Activated CD8-positive, alpha-beta memory T cell treated with anti-CD3 and anti-CD28 coated beads for 24 hours (primary cell): ENCODE measurements at places on chromosomes 11 and 22.

- DNase-seq = no peak
Measured at GRCh38 chr11:36361901-36362391, 65.9 kb downstream of the PRR5L start.

DNA sequence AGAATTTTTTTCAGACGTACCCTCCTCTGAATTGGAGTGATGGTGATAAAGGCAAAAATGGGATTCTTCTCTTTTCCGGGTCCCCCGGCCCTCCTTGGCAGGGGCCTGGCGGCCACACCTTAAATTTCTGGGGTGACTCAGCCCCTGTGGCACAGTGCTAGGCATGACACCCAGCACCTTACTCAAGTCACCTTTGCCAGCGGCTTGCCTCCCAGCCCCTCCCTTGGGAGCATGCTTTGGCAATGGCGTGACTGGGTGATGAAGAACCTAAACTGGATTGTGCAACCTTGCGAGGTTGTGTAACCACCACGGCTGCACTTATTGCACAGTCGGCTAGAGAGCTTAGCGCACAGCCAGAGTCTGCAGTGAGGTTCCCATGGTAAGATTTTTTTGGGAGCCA, 16.2 kb upstream of the LDLRAD3 start:
- DNase-seq = no peak

DNA sequence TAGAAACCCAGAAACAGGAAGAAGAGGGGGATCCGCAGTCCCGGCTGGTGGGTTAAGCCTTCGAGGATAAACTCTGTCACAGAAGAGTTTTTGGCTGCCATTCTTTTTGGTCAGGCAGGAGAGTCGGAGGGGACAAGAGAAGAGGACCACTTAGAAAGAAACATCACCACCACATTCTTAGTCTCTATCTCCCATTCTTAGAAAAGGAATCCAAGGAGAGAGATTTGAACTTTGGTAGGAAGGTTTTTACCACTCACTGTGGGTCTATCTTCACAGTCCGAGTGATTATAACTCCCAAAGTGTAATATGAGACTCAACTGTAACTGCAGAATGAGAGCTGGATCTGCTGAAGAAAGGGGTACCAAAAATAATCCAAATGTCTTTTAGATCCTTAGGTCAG, at the start of gene OR8B12:
Gene OR8B12 (minus strand): TSS at position 101 of the 400 bp plus-strand sequence. CDS start 0 bp downstream, at position 101.
- DNase-seq = no peak

- no peak for DNase-seq
Measured at GRCh38 chr11:72786305-72787215, 7.3 kb downstream of the STARD10 start.

DNA sequence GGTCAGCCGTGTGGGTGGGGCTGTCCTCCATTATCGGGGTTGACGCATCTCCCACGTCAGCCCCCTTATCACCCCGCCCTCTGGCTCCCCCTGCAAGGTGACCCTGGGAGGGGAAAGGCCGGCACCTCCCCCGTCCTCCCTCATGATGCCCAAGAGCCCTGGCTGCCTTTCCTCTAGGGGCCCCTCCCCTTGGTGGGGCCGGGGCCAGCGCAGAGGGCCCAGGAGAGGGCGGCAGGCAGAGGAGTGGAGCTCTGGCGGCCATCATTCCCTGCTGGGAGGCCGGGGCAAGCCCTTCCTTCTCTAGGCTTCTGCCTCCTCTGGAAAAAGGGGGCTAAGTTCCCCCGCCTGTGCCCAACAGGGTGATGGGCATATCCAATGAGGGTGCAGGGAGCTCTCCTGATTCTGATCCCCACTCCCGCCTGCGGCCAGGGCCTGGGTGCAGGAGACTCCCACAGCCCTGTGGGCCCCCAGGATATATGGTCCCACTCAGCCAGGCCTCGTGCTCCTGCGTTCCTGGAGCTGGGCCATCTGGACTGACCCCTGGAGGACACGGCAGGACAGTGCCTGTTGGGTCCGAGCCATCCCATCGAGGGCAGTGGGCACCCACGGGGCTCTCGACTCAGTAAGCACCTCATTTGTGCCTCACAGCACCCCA, 12.3 kb downstream of the MYRF start:
- DNase-seq = no peak

DNA sequence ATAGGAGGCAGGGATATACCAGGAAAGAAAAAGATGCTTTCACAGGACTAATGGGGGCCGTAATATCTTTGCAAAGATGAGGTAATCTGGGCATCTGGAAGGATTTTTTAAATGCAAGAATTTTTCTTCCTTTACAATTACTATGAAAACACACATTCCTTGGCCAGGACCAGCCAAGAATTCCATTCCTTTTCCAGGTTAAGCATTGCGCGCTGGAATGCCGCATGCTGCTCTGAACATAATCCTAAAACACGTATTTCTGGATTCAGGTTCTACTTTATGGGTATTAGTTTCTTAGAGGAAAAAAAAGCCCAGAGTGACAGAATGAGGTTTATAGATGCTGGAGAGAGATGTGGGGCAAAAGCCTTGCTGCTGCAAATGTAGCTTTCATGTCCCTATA, 99.4 kb upstream of the SORL1-AS1 start:
- no peak for DNase-seq

DNA sequence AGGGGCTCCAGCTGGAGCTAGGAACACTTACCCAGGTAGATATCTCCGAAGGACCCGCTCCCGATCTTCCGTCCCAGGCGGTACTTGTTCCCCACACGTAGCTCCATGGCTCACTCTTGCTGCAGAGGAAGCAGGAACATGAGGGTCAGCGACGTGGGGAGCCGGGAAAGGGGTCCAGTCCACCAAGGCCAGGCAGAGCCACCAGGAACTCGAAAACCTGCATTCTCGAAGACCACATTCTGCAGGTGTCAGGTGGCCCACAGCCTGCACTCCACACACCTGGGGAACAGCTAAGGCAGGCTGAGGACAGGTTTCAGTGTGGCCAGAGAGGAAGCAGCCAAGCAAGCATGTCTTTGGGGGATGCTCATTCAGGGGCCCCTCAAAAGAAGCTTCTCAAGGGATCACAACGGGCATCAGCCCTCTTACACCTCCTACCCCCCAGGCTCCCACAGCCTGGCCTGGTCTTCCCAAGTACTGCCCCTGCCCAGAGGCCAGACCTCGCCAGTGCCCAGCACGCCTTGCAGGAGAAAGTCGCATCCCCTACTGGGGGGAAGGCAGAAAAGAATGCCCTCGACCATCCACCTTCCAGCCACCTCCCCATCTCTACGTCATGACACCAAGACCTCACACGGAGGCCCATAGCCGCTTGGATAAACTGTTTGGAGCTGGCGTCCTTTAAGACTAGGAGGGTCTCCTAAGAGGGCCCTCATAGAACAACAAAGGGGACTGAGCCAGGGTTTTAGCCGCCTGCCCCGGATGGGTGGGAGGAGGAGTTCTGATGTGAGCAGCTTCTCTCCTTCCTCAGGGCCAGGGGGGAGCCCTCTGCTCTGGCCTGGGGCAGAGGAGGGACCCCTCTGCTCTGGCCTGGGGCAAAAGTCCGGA, 2.9 kb downstream of the CSNK1E start:
- no peak for DNase-seq

GRCh38 chr22:26269572-26269971, 100.3 kb downstream of the SEZ6L start:
- no peak for DNase-seq

GRCh38 chr11:111459506-111460270, 52.5 kb downstream of the BTG4 start:
- DNase-seq = peak; percentile 44

GRCh38 chr11:128492461-128492860, 94.9 kb downstream of the ETS1 start:
- no peak for DNase-seq

- no peak for DNase-seq
Measured at GRCh38 chr22:21918466-21919185, 34.0 kb downstream of the PPM1F start.

DNA sequence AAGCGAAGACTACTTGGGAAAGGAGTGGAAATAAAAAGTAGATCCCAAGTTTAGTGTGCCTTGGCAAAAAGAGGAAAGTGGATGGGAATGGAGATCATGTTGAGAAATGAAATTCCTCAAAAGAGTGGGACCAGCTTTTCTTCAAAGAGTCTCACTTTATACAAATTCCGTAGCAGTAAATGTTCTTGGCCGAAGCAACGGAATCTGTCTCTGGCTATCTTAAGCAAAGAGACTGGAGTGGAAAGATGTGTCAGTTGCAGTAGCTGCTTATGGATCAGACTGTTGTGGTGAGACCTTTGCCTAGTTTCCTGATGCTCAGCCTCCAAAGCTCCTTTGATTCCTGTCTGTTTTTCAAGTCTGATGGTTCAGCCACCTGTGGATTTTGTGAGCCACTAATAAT, 73.6 kb downstream of the CSTPP1 start:
- DNase-seq = no peak

DNA sequence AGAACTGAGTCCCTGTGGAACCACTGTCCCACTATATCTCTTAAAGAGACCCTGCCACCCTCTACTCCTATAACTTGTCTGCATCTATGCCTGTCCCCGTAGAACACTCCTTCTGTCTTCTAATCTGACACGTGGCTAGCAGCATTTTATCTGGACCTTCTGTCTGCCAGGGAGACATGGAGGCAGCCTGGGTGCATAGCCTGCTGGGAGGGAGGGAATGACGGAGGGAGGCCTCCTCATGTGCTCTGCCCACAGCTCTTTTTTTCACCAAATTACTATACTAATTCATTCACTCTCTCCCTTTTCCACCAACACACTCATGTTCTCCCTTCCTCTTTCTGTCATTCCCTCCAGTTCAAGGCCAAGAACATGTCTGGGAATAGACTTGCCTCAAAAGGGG, 7.6 kb upstream of the THRSP start:
- DNase-seq = no peak

- DNase-seq = no peak
Measured at GRCh38 chr11:91608677-91609076, 615.9 kb upstream of the FAT3 start.

GRCh38 chr11:44729063-44729462, 2.3 kb downstream of the TSPAN18 start:
- no peak for DNase-seq

- no peak for DNase-seq
Measured at GRCh38 chr11:27898166-27898565, 197.9 kb upstream of the BDNF start.

DNA sequence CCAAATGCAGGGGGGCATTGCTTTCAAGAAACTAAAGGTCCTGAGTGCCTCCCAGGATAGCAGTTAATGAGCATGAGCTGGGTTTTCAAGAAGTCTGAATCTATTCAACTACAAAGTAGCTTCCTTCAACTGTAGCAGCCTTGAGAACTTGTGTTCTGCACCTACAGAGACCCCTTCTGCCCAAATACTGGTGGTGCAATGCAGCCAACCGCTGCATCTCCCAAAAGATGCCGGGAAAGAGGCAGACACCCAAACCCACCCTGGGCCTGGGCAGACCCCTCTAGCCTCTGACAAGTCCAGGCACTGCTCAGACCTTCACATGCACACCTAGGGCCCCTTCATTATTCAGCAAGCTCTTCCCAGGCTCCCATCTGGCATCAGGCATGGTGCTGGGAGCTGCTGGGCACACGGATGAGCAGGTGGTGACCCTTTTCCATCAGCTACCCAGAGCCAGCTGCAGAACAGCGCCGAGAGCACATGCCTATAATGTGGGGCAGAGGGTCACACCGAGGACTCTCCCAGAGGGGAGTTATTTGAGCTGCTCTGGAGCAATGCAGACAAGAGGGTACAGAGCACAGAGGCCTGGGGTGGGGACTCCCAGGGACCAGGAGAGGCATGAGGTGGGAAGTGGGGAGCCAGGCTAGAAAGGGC, 44.9 kb upstream of the ETS1 start:
- DNase-seq = no peak

DNA sequence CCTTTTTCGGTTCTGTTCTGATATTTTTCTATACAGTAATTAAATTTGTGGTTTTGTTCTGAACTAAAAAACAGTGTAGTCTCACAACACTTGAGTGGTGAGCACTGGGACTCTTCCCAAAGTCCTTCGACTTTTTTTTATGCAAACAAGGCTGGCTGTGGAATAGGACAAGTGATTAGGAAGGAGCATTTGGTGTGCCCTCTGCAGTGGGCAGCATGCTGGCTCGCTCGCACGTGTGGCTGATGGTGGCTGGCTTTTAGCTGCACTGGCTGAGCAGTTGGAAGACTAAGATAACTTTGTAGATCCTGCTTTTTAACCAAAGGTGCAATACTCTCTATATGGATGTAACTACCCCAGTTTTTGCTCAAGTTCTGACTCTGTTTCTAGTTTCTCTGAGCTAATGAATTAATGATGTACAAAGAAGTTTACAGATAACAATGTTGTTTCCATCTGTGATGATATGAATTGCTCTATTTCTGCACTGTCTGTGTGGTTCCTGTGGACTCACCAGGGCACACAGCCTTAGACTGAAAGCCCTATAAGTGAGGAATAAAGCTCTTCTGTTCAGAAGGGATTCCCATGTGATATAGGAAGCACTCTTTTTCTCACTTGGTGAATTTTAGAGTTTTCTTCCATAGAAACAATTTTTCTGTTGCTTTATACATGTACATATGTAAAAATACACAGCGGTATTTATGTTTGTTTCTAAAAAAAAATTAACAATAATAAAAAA, 143.1 kb upstream of the RASSF10 start:
- no peak for DNase-seq

DNA sequence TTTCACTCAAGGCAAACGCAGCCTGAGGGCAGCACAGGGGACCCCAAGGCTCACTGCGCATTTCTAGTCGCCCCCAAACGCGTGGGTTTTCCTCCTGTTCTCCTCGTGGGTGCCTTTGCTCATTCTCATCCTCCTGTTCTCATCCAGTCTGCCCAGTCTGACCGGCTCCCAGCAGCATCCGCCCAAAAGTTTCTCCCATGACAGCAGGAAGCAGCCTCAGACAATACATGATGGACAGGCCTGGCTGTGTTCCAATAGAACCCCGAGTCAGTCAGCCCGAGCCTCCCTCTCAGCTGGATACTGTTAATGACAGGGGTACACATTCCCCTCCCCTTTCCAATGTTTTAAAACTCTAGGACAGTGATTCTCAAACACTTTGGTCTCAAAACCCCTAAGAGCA, 22.5 kb upstream of the KRTAP5-7 start:
- DNase-seq = no peak

- no peak for DNase-seq
Measured at GRCh38 chr11:80860632-80861031, 1419.8 kb upstream of the TENM4 start.

DNA sequence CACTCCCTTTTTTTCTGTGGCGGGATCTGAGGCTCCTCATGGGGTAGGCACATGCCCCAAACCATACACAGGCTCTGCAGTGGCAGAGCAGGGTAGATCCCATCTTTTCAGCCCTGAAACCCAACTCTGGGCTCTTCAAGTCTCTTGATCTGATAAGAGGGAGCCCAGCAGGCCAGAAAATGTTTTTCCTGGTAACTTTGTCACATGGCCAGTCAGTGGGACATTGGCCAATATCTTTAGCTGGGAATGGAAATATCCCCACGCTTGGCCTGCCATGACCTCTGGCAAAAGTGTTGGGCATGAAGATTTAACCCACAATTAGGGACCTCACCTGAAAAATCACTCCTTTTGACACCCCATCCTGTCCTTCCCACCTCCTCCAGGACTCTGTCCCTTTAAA, 8.1 kb downstream of the INPP5J start:
- DNase-seq = no peak

DNA sequence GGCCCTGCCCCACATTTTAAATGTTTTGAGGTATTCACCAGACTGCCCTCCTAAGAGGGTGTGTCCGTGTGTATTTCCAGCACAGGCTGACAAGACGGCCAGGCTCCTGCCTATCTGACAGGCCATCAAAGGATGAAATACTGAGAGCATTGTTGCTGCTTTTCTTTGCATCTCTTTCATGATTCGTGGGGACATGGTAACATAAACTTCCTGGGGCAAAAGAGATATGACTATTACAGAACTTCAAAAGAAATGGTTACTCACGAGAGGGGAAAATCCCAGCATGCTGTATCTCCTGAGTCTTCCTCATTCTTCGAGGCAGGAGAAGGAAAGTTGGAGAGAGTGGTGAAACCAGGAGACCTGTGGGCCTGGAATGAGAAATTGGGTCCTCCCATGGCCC, 10.3 kb upstream of the BIK start:
- DNase-seq = no peak
